ENCODE measurements at places on chromosomes 1 and 21.

DNA sequence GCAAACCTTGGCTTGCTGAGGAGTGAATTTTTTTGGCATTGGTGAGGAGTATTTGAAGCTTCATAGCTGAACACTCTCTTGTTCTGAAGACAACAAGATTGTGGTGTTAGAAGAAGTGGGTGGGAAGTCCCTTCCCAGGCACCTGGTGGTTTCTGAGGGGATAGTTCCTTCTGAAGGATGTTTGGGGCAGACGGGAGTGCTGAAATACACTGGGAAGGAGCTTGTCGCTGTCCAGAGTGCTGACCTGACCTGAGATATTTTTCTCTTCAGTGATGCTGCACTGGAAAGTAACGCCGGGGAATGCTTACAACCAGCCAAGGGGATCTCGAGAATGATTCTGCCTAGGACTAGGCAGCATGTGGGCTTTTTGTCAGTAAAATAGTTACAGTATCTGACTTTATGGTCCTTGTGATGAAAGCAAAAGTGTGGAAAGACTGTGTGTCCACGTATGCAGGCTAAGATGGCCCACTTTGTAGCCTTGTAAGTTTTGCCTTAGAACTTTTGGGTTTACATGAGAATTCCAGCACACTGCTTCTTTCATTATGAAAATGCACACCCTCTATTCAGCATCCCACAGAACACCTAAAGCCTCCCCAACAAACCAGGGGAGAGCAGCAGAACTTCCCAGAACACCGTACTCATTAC lies 33.1 kb upstream of the NFASC start:
- no peak for DNase-seq

- no peak for DNase-seq
These were observed 513.0 kb downstream of the PTPRU start for GRCh38 chr1:29749024-29749945.

GRCh38 chr1:179807291-179807690 lies 64.2 kb downstream of the FAM163A start:
- no peak for DNase-seq

DNA sequence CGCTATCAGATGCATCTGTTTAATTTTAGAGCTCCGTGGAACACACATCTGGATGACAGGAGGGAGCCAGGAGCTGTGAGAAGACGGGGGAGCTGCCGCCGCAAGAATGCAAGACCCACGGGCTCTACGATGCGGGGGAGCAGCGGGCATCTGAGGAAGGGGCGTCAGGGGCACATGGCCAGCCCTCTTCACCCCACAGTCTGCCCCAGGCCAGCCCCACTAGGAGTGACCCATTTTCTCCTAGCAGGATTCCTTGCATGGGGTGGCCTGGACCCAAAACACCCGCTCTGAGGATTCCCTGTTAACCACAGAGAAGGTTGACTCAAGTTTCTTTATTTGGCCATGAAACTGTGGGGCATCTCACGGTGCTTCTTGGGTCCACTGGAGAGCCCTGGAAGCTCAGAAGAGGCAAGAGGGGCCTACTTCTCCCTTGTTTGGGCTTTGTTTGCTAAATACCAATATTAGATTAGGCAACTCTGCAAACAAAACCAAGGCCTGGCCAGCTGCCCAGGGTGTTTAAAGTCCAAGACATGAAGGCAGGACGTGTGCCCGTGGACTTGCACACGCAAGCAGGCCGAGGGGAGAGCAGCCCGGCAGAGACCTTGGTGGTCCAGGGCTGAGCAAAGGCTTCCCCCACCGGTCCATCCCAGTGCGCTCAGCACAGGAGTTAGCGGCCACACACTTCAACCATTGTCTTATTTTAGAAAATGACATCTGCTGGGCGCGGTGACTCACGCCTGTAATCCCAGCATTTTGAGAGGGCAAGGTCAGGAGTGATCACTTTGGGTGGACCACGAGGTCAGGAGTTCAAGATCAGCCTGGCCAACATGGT lies 89.8 kb downstream of the DHRS3 start:
- DNase-seq = no peak

DNA sequence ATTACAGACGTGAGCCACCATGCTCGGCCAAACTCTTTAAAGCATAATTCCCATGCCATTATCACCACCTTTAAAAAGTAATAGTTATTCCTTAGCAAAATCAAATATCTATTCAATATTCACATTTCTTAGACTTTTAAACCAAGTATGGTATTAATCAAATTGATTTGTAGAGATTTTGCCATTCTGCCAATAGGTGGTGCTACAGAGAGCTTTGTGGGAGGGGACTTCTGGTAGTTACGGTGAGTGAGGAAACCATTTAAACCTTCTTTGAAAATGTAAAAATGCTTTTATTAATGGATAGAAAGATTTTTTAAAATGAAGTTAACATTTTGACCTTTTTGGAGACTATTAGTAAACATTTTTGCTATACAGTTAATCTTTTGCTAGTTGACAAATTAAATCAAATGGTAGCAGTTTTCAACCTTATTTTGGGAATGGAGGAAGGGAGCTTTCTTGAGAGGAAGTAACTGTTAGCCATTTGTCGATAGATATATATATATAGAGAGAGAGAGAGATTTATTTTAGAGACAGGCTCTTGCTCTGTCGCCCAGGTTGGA lies 19.3 kb downstream of the IARS2 start:
- DNase-seq = no peak

GRCh38 chr1:192609110-192610079 lies 26.6 kb upstream of the RGS13 start:
- DNase-seq = no peak

- no peak for DNase-seq
These were observed 52.7 kb downstream of the LDLRAD2 start for GRCh38 chr1:21864730-21865129.

DNA sequence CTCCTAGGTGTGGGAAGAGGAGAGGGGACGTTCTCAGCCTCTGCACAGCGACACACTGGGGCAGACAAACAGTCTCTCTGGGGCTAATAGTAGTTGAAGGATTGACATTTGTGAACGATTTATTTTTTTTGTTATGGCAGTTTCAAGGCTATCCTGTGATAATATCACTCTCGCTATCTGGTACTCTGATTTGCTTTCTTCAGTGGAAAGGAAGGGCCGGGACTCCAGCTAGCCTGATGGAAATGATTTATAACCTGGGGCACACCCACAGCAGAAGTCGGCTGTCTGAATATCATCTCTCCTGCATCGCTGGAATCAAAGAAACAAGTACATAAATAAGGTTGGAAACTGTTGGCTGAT lies 122.7 kb downstream of the KCNN3 start:
- DNase-seq = no peak

- DNase-seq = no peak
These were observed 159.5 kb downstream of the DISC1 start for GRCh38 chr1:231786126-231786525.

DNA sequence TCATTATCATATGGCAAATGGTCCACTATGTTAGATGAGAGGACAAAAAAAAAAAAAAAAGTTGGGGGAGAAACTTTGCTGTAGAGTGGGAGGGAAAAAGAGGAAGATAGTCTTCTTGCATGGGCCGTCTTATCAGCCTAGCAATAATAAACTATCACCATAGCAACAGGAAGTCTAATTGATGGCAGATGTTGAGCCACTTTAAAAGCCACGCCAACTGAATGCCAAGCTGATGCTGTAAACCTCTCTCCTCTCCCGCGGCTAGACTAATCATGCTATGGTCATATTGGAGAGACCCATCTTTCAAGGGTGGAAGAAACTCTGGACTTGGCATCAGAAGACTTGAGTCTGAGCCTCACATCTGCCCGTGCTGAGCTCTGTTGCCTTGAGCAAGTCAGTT lies 122.2 kb upstream of the HOOK1 start:
- no peak for DNase-seq

GRCh38 chr1:94095112-94095637 lies 25.8 kb downstream of the ABCA4 start:
- DNase-seq = no peak

GRCh38 chr21:38267991-38268863 lies 11.4 kb downstream of the KCNJ15 start:
- no peak for DNase-seq

DNA sequence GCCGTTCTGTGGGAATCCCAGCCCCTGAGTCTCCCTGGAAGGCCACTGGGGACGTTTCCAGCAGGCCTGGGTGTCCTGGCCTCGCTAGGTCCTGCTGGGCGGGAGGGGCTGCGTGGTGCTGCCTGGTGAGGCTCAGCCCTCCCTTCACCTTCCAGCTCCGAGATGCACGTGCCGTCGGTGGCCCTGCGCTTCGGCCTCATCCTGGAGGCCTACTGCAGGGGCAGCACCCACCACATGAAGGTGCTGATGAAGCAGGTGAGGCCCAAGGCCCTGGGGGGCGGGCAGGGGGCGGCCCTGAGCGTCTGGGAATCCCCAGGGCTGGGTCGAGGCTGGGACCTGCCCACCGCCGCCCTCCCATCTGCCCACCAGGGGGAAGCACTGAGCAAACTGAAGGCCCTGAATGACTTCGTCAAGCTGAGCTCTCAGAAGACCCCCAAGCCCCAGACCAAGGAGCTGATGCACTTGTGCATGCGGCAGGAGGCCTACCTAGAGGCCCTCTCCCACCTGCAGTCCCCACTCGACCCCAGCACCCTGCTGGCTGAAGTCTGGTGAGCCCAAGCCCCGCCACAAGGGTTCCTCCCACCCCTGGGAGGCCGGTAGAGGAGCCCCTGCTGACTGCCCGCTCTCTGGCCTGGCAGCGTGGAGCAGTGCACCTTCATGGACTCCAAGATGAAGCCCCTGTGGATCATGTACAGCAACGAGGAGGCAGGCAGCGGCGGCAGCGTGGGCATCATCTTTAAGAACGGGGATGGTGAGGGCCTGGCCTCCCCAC lies 70.3 kb downstream of the PIK3CD start:
- DNase-seq = no peak

DNA sequence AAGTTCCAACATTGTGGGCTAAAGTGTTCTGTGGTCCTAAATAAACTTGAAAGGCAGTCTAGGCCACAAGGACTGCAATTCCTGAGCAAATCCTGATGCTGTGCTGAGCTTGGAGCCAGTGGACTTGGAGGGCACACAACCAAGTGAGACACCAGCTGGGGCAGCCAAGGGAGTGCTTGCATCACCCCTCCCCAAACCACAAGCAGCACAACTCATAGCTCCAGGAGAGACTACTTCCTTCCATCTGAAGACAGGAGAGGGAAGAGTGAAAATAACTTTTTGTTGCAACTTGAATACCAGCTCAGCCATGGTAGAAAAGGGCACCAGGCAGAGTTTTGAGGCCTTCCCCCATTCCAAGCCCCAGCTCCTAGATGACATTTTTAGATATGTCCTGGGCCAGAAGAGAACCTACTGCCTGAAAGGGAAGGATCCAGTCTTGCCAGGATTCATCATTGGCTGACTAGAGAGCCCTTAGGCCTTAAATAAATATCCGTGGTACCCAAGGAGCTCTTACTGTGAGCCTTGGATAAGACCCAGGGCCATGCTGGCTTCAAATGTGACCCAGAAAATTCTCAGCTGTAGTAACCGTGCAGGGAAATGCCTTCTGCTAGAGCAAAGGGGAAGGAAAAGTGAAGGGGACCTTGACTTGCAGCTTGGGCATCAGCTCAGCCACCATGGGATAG lies 35.4 kb upstream of the LRRC8B start:
- DNase-seq = no peak

- no peak for DNase-seq
These were observed 182.0 kb upstream of the C1orf87 start for GRCh38 chr1:60255565-60255964.

DNA sequence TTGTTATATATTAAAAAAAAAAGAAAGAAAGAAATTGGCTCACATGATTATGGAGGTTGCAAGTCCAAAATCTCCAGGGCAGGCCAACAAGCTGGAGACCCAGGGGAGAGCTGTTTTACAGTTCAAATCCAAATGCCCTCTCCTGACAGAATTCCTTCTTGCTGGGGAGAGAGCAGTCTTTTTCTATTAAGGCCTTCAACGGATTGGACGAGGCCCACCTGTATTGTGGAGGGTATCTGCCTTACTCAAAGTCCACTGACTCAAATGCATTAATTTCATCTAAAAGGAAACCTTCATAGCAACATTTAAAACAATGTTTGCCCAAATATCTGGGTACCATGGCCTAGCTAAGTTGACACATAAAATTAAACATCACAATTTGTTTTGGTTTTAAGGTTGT lies 56.9 kb upstream of the TRIM67 start:
- no peak for DNase-seq

- DNase-seq = no peak
These were observed 35.2 kb downstream of the SCYL3 start for GRCh38 chr1:169858467-169858866.

DNA sequence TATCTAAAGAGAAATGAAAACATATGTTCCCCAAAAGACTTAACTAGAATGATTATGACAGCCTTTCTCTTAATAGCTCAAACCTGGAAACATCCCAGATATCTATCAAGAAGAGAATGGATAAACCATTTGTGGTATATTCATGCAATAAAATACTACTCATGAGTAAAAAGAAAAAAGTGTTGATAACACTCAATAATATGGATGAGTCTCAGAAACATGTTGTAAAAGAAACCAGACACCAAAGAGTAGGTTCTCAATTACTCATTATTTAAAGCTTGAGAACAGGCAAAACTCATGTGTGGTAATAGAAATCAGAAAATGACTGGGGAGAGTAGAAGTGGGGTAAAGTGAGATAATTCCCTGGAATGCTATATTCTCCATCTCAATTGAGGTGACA lies 154.1 kb downstream of the PHTF1 start:
- no peak for DNase-seq

DNA sequence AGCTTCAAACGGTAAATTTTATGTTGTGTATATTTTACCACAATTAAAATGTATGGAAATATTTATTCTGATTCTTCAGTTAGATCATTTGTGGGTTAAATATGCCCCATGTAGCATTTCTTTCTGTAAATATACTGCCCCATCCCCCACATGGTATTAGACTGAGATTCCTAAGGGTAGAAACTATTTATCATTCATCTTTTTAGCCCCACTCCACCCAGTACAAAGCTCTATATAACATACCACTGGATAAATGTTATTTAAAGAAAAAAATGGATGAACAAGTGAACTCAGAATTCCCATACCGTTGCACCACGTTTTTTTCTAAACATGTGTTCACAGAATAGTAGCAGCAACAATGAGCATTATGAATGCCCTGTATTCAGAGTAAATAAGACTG lies 234.0 kb upstream of the IRF2BP2 start:
- no peak for DNase-seq

- DNase-seq = no peak
These were observed 154.8 kb downstream of the BACH1 start for GRCh38 chr21:29453511-29453910.

- no peak for DNase-seq
These were observed 98.9 kb downstream of the RGS2 start for GRCh38 chr1:192907545-192908243.

DNA sequence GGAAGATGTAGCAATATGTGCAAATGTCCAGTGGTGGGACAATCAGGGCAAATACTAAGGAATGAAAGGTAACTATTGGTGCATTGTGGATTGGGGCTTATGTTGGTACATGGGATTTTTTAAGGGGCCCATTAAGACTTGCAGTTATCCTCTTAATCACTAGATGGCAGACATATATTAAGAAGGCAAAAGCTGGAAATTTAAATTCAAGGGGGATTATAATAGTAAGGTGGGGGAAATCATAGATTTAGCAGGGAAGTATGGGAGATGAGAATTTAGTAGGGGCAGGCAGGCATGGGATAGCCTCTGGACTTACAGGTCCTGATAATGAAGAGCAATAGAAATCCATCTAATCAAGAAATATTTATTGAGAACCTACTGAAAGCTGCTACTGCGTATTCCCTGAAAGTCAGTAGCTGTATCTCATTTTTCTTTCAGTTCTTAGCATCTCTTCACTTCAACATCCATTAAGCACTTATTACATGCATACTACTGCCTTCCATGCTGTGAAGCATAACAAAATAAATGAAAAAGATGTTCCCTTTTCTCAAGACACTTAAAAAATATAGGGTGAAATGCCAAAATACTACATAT lies 251.8 kb downstream of the CRB1 start:
- no peak for DNase-seq

Measured in NCI-H2081 treated with DMSO at 0.1 percent for 48 hours (cell line).